ENCODE measurements at places on chromosomes 13 and 19.
A peak's percentile ranks its signal among the peaks of the same experiment; 100 is the strongest.

- no peak for DNase-seq
Observed at GRCh38 chr19:12763100-12763499, 11.5 kb downstream of the BEST2 start.

- DNase-seq = no peak
Observed at GRCh38 chr19:1217366-1217765, 11.8 kb downstream of the STK11 start.

- no peak for DNase-seq
Observed at GRCh38 chr19:45200568-45200967, 22.0 kb downstream of the BLOC1S3 start.

GRCh38 chr19:43901395-43902390, 33.4 kb downstream of the ZNF45 start:
- DNase-seq = peak; percentile 87

DNA sequence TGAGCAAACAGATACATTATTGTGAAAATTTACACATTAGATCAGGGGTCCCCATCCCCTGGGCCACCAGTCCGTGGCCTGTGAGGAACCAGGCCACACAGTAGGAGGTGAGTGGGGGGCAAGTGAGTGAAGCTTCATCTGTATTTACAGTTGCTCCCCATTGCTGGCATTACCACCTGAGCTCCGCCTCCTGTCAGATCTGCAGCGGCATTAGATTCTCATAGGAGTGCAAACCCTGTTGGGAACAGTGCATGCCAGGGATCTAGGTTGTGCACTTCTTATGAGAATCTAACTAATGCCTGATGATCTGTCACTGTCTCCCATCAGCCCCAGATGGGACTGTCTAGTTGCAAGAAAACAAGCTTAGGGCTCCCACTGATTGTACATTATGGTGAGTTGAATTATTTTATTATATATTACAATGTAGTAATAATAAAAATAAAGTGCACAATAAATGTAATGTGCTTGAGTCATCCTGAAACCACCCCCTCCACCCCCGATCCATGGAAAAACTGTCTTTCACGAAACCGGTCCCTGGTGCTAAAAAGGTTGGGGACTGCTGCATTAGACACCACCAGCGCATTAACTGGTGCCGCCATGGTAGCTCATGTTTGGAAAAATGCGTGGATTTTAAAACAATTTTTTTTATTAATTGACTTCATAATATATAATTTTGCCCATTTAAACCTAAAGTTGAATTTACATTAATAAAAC, 51.7 kb downstream of the DGKH start:
- no peak for DNase-seq

DNA sequence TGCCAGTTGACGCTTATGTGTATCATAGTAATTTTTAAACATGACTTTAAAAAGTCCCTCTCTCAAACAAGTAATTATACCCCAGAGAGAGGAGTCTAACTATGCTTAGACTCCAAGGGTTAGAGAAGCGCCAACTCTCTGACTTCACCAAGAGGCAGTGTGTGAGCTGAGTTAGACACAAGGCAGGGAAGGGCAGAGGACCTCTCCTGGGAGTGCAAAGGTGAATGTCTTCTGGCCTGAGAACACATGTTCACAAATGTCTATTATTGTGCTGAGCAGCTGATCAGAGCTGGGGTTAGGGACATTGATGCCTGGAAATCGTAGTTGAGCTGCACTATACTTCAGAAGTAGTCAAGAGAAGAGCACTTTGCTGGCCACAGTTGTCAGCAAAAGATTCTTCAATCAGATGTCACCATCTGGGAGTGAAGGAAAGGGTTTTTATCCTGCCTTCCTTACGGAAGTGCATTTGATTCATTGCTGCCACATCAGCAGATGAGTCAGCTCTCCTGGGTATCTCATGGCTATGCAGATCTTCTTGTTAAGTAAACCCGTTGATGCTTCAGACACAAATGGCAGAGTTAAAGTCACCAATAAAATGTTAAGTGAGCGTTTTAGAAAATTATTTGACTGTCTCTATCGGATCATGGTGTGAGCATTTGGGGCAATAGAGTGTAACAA, 283.2 kb upstream of the ARGLU1 start:
- no peak for DNase-seq

DNA sequence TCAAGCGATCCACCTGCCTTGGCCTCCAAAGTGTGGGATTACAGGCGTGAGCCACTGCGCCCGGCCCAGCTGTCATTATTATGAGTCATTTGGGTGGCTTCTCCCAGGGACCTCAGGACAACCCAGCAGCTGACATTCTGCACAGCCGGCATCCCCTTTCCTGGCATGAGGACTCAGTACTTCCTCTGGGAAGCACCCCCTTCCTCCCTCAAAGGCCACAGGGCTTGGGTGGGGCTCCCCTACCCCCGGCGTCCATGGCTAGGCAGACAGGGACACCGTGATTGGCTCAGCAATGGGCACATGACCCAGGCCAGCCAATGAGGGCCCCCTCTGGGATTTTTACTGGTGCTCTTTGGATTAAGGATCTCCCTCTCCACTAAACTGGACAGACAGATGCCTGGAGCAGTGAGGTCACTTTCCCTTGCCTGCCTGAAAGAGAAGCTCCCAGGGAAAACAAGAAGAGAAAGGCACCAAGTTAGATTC, 6.0 kb downstream of the KANK2 start:
- DNase-seq = no peak

DNA sequence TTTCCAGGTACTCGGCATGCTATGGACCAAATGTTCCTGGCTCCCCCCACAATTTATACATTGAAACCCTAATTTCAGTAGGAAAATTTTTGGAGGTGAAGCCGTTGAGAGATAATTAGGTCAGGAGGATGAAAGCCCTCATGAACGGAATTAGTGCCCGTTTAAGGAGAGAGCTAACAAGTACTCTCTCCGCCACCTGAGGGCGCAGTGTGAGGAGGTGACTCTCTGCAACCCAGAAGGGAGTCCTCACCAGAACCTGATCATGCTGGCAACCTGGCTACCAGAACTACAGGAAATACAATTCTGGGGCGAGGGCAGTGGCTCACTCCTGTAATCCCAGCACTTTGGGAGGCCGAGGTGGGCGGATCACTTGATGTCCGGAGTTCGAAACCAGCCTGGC, 397.8 kb downstream of the SLITRK5 start:
- DNase-seq = no peak

DNA sequence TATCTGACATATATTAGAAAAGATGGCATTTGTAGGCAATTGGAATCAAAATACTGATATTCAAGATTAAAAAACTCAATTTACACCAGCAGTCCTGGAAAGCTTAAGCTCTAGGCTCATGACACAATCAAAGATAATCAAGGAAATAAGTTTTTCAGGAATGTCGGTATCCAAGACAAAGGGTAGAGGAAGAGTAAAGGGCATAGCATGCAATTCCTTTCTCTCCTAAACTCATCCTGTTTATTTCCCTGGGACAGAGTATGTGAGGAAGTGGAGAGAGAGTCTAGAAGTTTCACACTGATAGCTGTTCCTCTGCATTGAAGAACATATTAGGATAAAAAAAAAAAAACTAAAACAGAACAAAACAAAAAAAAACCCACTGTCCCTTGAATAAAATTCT, 2452.1 kb downstream of the PCDH9 start:
- no peak for DNase-seq

GRCh38 chr13:75947448-75947847, 311.3 kb downstream of the LMO7 start:
- DNase-seq = no peak

GRCh38 chr13:110818747-110819146, 96.1 kb downstream of the ANKRD10 start:
- DNase-seq = peak; percentile 50

Data from activated CD8-positive, alpha-beta memory T cell treated with anti-CD3 and anti-CD28 coated beads for 24 hours (primary cell).